Cortex of kidney (tissue), 1 donor: ENCODE measurements at places on chromosomes 6 and 20.

- no peak for DNase-seq
Observed at GRCh38 chr20:10185741-10186558, 32.7 kb upstream of the SNAP25 start.

- no peak for DNase-seq
Observed at GRCh38 chr6:160036790-160037206, 67.9 kb downstream of the IGF2R start.

- no peak for DNase-seq
Observed at GRCh38 chr6:135880066-135880972, 28.8 kb downstream of the PDE7B start.

DNA sequence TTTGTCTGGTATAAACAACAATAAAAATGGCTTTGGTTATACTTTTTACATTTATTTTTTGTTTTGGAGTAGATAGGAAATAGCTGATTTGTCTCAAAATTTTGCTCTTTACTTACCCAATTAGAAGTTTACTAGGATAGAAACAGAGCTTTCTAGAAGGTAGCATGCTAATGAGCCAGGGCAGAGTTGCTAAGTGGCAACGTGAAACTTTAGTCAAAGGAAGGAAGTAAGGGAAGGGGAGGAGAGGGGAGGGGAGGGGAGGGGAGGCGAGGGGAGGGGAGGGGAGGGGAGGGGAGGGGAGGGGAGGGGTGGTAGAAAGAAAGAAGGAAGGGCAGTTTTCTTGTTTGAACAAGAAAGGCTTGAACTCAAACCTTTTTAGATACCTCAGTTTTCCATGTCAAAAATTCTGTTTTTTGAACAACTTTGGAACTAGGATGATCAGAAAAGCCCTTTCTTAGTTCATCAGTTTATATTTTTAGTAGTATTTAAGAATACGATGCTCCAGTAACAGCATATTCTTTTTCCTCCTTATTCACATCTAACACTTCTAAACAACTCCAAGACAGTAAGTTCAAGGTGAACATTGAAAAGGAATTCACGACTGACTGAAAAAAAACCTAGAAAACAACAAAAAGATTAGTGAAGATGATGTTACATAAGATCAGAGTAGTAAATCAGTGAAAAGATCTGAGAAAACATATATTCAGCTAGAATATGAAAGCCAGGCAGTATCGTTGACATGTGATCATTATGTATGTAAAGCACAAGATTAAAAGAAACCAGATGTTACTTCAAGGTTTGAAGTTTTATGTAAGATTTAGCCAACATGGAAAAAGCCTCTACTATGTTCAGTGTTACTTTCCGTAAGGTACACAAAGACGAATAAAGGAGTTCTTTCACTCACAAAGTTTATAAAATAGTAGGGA lies 263.4 kb downstream of the ARHGAP18 start:
- DNase-seq = no peak

GRCh38 chr6:107272246-107272645 lies 156.9 kb upstream of the BEND3 start:
- DNase-seq = no peak
